ENCODE measurements at places on chromosomes 4 and X.
A peak's percentile ranks its signal among the peaks of the same experiment; 100 is the strongest.

- DNase-seq = no peak
Observed at GRCh38 chr4:152099981-152100378, 339.2 kb upstream of the GATB start.

- no peak for DNase-seq
Observed at GRCh38 chr4:86641516-86642090, 47.5 kb downstream of the PTPN13 start.

DNA sequence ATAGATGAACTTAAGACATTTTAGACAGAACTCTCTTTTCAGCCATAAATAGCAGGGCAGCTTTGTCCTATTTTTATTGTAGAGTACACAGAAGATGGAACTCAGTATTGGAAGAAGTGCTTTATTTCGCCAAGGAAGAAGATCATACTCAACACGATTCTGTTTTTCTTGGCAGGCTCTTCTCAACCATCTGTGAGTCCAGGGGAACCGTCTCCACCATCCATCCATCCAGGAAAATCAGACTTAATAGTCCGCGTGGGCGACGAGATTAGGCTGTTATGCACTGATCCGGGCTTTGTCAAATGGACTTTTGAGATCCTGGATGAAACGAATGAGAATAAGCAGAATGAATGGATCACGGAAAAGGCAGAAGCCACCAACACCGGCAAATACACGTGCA is 37.6 kb downstream of the KIT start:
- DNase-seq = no peak

- no peak for DNase-seq
Observed at GRCh38 chr4:89221167-89221867, 86.3 kb downstream of the GPRIN3 start.

DNA sequence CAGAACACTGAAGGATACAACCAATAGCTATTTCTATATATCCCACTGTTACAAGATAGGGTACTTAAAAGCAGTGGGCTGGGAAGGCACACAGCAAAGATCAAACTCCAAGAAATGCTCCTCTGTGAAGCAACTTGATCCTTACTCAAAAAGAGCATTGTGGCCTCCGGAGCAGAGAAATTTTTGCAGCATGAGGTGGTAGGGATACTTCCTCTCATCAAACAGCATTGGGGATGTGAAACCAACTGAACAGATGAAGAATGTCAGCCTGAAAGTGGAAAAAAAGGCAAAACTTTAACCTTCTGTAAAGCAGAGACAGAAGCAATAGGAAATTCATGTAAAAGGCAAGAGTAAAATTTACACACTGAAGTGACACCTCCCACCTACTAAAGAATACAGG is 92.2 kb downstream of the HUWE1 start:
- no peak for DNase-seq

- DNase-seq = peak; percentile 9
Observed at GRCh38 chr4:2333356-2333841, 71.5 kb upstream of the MXD4 start.
